ENCODE measurements at places on chromosomes 13 and 19.

GRCh38 chr19:1860042-1860775, 3.2 kb downstream of the KLF16 start:
- peak; percentile 80 for DNase-seq

DNA sequence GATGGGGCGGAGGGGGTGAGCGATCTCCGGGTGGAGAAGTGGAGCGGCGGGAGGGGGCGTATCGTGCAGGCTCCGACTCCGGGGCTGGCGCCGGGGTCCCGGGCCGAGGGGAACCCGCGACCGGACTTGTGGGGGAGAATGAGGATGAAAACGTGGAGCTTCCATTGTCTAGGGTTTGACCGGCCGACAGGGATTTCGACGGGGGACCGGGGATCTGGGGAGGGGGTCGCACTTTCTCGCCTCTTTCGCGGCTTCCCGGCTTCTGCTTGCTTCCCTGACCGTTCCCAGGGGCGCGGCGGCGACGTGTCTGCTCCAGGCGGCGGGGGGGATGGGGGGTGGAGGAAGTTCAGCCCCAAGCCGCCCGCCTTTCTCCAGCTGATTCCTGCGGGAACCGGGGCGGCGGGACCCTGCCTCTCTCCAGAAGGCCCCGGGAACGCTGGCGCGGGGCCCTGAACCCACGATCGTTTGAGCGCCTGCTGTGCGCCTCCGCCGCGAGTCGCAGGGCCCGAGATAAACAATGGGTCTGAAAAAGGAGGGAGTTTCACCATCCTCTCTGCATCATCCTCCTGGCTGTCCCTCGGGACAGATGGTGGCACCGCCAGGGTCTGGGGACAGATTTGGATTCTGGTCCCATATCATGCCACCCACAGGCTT, 790 bp downstream of the TPM4 start:
- no peak for DNase-seq

DNA sequence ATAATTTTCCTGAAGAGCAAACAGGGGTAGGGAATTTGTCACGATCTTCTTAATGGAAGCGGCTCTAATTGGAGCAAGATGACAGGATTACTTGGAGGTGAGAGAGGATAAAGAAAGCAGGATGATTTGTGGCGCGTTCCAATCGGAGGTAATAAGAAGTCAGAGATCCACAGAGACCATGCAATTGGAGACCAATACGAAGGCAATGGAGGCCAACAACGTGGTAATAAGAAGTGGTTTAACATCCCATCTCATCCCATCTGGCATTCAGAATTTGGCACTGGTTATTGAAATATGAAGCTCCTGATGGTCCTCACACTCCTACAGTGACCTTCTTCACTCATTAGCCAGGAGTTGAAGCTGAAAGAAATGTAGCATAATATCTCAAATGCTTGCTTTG, 130.6 kb downstream of the DLEU7 start:
- no peak for DNase-seq

DNA sequence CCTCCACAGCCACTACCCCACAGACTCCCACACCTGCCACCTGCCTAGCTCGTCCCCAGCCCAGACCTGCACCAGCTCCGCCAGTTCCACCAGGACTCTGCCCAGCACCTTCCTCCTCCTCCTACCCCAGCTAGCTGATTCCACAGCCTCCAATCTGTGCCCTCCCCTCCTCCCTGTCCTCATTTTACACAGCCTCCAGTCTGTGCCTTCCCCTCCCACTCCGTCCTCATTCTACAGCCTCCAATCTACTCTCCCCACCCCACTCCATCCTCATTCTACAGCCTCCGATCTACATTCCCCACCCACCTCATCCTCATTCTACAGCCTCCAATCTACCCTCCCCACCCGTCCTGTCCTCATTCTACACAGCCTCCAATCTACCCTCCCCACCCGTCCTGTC, 7.3 kb downstream of the MYDGF start:
- peak; percentile 13 for DNase-seq

DNA sequence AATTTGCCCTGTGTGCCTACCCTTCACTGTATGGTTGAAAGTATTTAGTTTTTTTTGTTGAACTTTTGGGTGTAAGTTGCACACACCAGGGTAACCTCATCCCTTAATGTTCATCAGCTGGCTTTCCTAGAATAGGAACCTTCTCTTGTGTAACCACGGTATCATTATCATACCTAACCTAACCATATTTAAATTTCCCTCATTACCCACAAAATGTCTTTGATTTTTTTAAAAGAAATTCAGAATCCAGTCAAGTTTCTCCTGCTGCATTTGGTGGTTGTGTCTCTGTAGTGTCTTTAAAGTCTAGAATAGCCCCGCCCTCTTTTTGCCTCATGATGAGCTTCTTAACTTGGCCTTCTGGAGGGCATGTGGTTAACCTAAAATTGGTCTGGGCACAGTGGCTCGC, 80.3 kb downstream of the RYR1 start:
- no peak for DNase-seq
